Karpas-422 (cell line): ENCODE measurements at places on chromosomes 2 and 18. TPM values are rescaled to one million over a fixed set of nuclear protein-coding genes. Genes with fewer than 3 reads are reported as not detected.

RAB6C gene
- total RNA-seq: 0.52 and 1.5 TPM in 2 replicates

TUBA4B gene
- total RNA-seq: not detected in 2 replicates

DYNAP gene
- not detected in 2 replicates for total RNA-seq

ACTG2 gene
- total RNA-seq: not detected in 2 replicates

RPS27A gene
- total RNA-seq: 1,457 and 2,669 TPM in 2 replicates

DNPEP gene
- 74.6 and 77.9 TPM in 2 replicates for total RNA-seq

AFF3 gene
- total RNA-seq: 84.6 and 99.7 TPM in 2 replicates

SLC9A4 gene
- total RNA-seq: not detected in 2 replicates

SLC40A1 gene
- not detected in 2 replicates for total RNA-seq

NEB gene
- total RNA-seq: 0.83 and 1.4 TPM in 2 replicates

RNF152 gene
- 0.07 and 0.83 TPM in 2 replicates for total RNA-seq

CDK15 gene
- not detected in 2 replicates for total RNA-seq

LONRF2 gene
- total RNA-seq: not detected in 2 replicates

BCL11A gene
- total RNA-seq: 159 and 190 TPM in 2 replicates

SERPINB11 gene
- total RNA-seq: not detected in 2 replicates

CELF4 gene
- not detected in 2 replicates for total RNA-seq

FEV gene
- total RNA-seq: not detected in 2 replicates

SOX11 gene
- total RNA-seq: not detected in 2 replicates

UGT1A3 gene
- total RNA-seq: not detected in 2 replicates

POU3F3 gene
- not detected in 2 replicates for total RNA-seq

DLX1 gene
- 1.0 and 1.2 TPM in 2 replicates for total RNA-seq

LYG1 gene
- total RNA-seq: 2.4 and 2.7 TPM in 2 replicates

UGT1A8 gene
- 0.18 TPM in 1 of 2 replicates, not detected in the other for total RNA-seq

XIRP2 gene
- total RNA-seq: not detected in 2 replicates

ZC3H6 gene
- 2.9 and 3.0 TPM in 2 replicates for total RNA-seq

TSPYL6 gene
- 0.60 TPM in 1 of 2 replicates, not detected in the other for total RNA-seq

SAG gene
- not detected in 2 replicates for total RNA-seq

HPCAL1 gene
- total RNA-seq: 5.0 and 6.6 TPM in 2 replicates

ANKRD36B gene
- 69.9 and 79.2 TPM in 2 replicates for total RNA-seq

CUL3 gene
- 74.5 and 132 TPM in 2 replicates for total RNA-seq

TPO gene
- not detected in 2 replicates for total RNA-seq

ZSWIM2 gene
- not detected in 2 replicates for total RNA-seq

MYO1B gene
- not detected in 2 replicates for total RNA-seq

HOXD8 gene
- total RNA-seq: not detected in 2 replicates

NDUFAF7 gene
- total RNA-seq: 28.4 and 42.2 TPM in 2 replicates

ATOH8 gene
- total RNA-seq: not detected in 2 replicates

MXD1 gene
- total RNA-seq: 16.1 and 29.3 TPM in 2 replicates

CPLX4 gene
- not detected in 2 replicates for total RNA-seq

LMAN2L gene
- total RNA-seq: 6.3 and 23.5 TPM in 2 replicates

CDH20 gene
- total RNA-seq: not detected in 2 replicates

C1GALT1C1L gene
- total RNA-seq: not detected in 2 replicates

CXCR2 gene
- total RNA-seq: not detected in 2 replicates

MARS2 gene
- 22.6 and 36.4 TPM in 2 replicates for total RNA-seq

INSIG2 gene
- total RNA-seq: 17.8 and 37.6 TPM in 2 replicates

TMEM169 gene
- not detected in 2 replicates for total RNA-seq

PROM2 gene
- 0.07 and 0.72 TPM in 2 replicates for total RNA-seq

ARL4C gene
- total RNA-seq: not detected in 2 replicates

HTR2B gene
- total RNA-seq: not detected in 2 replicates

ZNF385B gene
- not detected in 2 replicates for total RNA-seq

SLC4A3 gene
- not detected in 2 replicates for total RNA-seq

RFTN2 gene
- total RNA-seq: not detected in 2 replicates
